GM03348 (cell line): ENCODE measurements at places on chromosomes 7 and 10.

GRCh38 chr10:52213321-52213752 lies 100.7 kb upstream of the DKK1 start:
- DNase-seq = peak; percentile 44

DNA sequence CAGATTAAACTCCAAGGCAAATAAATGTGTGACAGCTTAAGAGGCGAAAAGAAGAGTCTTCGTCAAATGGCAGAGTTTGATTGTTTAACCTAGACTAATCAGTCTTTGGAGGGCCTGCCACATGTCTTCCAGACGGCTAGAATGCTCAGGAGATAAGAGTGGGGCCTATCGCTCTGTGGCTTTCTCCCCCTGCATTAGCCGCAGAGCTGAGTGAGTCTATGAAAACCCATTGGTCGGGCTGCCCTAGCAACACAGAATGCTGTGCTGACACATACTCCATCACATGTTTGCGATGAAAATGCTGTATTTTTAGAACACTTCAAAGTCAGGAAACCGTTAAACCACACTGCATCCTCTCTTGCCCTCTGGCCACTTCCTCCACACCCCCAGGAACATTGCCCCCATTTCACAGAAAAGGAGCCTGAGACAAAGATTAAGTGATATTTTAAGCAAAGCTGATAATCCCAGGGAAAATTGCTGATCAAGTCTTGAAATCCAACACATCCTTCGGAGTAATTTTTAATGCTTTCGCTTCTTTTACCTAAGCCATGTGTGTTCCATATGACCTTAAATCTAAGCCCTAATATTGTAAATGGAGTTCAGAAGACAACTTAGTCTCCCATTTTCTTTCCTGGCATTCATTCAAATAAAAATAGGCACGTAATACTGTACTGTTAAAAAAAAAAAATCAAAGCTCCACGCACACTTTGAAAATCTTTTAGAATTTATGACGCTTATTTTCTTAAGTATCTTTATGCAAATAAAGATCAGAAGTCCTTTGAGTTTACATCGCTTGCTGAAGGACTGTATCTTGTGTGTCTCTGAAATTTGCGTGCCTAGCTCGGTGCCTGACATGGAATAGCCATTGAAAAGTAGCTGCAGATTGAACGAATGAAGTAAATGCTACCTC lies 161.2 kb downstream of the CELF2 start:
- no peak for DNase-seq

- no peak for DNase-seq
Measured at GRCh38 chr10:121983852-121984251, 5.1 kb upstream of the TACC2 start.

DNA sequence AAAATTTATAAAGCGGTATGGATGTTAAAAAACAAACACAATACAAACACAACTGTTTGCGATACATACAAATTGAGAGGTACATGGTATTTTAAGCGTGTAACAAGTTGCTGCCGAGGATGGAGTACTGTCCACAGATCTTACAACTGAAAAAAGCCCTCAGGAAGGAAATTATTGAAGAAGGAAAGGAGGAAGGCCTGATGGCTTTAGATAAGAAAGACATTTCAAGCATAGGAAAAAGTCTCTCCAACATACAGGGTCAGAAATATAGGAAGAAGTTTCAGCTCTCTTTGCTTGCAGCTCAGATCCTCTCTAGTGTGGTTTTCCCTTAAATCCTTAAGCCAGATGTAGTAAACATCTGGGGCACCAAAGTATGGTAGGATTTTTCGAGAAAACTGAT lies 25.0 kb downstream of the RBM28 start:
- DNase-seq = no peak

DNA sequence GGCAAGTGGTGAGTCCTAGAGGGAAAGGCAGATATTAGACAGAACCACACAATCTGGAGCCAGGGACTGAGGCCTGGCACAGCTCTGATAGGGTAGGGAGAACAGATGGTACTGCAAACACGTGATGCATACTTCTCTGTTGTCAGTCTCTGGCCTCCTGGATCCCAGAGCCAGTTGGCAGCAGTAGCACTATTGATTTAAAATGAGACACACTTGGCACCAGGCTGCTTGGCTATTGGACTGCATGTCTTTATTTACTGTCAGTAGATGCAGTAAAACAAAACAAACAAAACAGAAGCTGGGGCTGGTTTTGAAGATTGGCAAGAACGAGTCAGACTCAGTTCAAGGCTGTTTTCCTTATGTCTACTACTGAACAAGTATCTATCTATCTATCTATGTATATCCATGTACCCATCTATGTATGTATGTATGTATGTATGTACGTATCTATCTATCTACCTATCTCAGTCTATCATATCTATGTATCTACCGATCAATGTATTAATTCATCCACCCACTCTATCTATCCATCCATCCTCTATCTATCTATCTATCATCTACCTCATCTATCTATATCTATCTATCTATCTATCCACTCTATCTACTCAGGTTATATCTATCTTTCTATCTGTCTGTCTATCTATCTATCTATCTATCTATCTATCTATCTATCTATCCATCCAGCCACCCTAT lies 23.4 kb upstream of the MGAM2 start:
- DNase-seq = no peak

DNA sequence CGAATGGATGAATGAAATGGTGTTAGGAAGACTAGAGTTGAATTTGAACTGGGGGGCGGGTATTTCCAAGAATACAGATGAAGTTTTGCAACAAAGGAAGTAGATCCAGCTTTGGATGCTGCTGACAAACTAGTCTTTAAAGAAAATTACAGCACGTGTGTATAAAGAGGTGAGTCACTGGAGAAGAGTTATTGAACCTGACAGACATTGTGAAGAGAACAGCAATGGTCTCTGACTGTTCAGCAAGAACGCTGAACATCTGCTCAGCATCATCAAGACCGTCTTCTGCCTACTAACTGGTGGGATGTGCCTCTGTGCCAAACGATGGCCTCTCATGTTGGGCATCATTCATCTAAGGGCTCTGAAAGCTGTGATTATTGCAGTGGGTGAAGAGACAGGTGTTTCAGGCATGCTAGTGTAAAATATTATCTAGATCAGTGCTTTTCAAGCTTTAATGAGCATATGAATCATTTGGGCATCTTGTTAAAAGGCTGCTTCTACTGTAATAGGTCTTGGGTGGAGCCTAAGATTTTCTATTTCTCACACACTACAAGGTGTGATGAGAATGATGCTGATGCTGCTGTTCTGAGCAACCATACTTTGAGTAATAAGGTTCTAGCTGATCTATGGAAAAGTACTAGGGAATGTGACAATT lies 291.3 kb downstream of the PTEN start:
- peak; percentile 15 for DNase-seq

GRCh38 chr7:116180302-116180701 lies 30.0 kb upstream of the TES start:
- peak; percentile 65 for DNase-seq
